Fibroblast of skin of right biceps (primary cell): ENCODE measurements at places on chromosomes 5 and 9.

GRCh38 chr5:115961381-115962238 is 665 bp upstream of the LVRN start:
- peak; percentile 41 for DNase-seq

GRCh38 chr5:73822278-73822988 is 196.4 kb downstream of the ARHGEF28 start:
- DNase-seq = peak; percentile 60

DNA sequence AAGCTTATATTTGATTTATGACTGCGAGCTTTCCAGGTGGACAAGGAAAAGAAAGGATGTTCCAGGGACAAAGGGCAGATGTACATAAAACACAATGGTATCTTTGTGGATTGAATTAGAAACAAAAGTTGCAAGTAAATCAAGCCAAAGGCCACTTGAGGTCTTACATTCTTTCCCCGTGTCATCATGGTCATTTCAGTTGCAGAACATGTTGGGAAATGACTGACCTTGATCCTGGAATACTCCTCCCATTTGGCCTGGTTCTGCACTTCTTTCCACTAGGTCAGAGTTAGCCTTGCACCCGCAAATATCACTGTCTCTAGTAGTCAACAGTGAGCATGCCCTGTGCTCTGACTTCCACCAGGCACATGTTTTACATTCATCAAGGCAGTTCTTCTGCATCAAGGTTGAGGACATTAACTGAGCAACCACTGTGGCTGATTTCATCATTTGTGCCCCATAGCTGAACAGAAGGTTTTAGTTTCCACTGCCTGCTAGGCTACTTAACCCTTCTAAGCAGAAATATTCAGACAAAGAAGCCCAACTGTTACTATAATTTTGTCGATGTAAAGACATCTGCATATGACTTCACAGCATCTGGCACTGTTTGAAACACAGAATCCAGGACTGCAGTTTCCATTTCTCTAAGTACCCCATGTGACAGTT is 1161.7 kb upstream of the DMAC1 start:
- peak; percentile 14 for DNase-seq

DNA sequence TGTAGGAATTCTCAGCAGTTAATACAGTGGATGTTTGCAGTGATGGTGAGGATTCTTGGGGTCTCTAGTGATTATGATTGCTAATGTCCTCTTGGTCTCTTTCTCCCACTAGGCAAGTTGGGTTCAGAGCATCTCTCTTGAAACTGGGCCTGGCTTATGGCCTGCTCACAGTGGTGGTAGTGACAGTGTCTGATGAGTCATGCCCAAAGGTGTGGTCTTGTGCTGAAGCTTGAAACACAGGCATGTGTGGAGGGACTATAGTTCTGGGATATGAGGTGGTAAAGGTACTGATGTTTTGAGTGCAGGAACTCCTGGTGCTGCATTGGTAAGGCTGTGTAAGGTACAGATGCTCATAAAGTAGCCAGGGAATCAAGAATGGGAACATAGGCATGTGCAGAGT is 231.1 kb downstream of the FAM170A start:
- DNase-seq = no peak

- DNase-seq = no peak
These were observed 44.7 kb downstream of the CDC14B start for GRCh38 chr9:96574931-96575351.

- no peak for DNase-seq
These were observed 2.0 kb downstream of the CTNNA1 start for GRCh38 chr5:138755084-138755748.

- no peak for DNase-seq
These were observed 71.2 kb downstream of the ZNF354C start for GRCh38 chr5:179131321-179131835.

GRCh38 chr9:134301387-134302129 is 24.7 kb upstream of the RXRA start:
- no peak for DNase-seq

GRCh38 chr5:147162740-147163139 is 72.1 kb upstream of the STK32A start:
- no peak for DNase-seq

DNA sequence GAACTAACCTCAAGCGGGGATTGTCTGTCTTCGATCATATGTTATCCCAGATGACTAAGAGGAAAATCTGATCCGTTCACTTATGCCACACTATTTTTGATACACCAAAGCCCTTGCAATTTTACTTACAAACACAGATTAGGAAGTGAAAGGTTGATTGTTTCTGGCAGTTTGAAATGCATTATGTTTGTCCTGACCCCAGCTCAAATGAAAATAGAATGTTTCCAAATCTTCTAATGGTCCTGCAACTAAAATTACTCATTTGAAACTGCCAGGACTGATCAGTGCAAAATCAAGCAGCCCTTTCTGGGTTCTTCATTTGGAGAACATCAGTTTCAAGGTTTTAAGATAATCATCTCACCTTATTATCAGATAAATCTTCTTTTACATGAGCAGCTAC is 696.7 kb upstream of the WWC1 start:
- DNase-seq = no peak

DNA sequence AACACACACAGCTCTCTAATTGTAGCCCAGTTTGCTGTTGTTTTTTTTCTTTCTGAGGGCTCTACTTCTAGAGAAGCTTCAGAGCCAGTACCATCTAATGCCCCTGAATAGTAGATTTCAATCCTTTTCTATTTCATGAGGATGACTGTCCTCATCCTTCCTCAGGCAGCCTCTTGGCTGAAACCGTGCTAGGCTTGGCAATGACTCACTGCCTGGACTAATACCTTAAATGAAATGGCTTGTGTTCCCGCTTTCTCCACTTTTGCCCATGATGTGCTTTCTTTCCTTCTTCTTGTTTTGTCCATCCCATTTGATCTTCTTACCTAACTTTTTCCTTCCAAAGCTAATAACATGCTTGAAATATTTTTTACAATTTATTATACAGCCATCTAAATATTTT is 80.1 kb downstream of the ITGA1 start:
- peak; percentile 37 for DNase-seq

- DNase-seq = no peak
These were observed 310.4 kb upstream of the TRPC7 start for GRCh38 chr5:136675769-136676168.

- no peak for DNase-seq
These were observed 21.2 kb downstream of the RASEF start for GRCh38 chr9:83041771-83042170.

DNA sequence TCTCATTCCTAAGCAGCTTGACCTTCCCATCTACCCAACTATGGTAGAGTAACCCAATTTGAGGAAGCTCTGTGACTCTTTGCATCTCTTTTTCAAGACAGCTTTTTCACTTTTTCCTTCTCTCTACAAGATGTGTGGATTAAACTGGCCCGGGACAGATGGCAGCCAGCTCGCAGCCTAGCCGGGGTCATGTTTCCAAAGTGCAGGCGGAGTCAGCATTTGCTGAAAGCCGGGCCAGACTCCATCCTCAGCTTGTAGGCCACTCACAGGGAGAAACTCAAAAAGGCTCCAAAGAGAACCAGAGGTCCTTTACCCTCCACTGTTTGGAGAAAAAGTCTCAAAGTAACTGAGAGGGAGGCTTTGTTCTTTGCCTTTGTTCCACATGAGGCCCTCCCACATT is 286.8 kb upstream of the PANK3 start:
- DNase-seq = peak; percentile 10

DNA sequence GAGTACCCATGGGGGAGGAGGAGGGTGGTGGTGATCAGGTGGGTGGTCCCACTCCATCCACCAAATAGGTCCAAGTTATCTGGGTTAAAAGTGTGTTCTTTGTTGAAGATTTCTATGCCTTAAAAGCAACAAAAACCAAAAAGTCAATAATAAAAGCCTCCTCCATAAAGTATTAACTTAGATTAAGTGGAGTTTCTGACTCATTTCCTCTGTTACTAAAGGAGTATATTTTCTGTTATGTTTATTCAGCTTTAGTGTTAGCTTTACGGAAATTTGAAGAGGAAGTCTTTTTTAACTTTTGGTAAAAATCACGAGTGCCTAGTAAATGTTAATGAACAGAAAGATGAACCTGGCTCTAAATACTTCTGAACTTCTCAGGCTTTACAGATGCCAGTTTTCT is 17.8 kb downstream of the FBXO38 start:
- peak; percentile 3 for DNase-seq

DNA sequence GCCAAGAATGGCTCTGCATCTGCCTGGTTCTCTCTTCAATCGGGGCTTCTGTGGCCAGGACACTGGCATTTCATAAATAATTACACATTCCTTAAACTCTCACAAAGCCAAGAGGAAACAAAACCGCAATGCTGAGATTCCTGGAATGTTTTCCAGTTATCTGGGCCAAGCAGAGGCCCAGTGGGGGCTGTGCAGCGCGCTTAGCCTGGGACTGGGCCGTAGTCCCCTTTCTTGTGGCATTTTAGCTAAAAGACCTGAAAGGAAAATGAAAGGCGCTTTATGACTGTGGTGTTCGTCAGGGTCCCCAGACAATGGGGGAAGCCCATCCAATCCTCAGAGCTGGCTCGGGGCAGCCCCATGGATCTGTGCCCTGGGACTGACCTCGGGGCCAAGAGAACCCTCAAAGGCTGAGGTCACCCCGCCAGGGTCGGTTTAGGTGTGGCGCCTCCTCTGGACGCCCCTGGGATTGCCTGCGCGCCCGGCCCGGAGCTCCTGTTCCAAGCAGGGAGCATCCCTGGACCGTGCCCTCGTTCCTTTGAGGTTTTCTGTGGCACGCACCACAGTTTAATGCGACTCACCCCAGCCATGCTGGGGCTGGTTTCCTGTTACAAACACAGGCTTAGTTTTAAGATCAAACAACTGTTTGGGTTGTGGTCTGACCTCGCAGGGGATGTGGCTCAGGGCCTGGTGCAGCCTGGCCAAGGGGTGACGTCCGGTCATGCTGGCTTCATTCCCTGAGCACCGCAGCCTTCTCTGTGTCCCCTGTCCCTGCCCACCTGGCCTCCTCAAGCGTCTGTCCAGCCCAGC is 51.5 kb upstream of the NKD2 start:
- DNase-seq = peak; percentile 95

GRCh38 chr5:139848508-139849100 is 53.0 kb downstream of the PSD2 start:
- no peak for DNase-seq

DNA sequence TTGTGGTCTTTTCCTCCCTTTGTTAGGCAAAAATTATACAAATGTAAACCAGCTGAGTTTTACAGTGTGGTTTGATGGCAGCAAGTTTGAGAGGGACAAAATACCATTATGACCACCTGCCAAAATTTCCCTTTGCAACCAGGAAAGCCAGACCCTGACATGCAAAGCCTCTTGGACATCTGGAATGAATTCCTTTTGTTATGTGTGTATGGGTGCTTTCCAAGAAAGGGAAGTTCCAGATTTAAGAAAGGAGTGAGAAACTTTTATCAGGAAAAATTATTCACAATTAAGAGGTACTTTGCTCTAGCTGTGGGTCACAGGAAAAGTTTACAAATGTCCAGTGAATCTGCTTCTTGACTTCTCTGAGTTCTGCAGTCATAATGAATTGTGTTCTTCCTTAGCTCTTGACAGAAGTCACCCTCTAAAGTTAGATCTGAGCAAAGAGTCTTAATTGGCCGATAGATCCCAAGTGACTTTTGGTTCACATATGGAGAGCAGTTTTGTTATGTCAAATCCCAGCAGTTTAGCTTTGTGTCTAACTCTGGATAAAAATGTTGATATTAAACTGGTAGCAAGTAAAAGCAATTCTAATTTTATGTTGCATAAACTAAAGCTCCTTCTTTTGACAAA is 295.9 kb upstream of the ZNF608 start:
- peak; percentile 64 for DNase-seq

DNA sequence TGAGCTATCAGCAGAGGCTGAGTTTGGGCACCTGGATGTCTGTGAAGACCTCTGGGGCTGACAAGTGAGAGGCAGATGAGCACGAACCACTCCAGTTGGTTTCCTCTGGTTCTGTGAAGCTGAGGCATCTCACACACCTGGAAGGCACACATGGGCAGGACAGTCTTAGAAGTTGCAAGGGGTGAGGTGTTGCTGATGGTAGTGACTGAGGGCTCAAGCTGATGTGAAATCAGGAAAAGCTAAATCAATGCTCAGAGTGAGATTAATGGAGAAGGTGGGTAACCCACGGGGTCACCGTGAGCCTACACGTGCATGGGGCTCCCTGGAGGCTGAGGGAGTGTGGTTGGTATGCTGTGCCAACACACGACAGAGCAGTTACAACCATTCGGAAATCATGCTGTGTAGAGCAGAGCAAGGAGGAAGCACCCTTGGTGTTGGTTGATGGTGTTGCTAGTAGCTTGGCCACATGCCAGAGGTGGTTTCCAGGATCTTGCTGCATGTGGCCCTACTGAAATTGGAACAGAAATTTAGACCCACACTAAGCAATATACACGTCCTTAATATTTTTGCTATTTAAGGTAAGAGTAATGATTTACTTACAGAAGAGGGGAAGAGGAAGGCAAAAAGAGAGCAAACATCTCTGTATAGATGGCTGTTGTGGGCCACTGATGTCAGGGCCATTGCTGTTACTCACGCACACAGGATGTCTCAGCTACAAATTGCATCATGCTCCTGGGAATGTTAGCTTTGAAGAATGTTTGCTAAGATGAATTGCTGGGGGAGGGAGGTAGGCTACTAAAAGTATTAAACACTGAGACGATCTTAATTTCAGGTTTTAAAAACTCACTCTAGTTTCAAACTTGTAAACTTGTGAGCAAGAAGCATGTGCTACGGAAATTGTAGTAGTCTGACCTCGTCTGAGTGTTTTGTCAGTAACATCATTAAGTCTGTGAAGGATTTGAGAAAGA is 170.5 kb downstream of the ARHGEF28 start:
- DNase-seq = peak; percentile 96

GRCh38 chr5:82754759-82755158 is 322.4 kb downstream of the TMEM167A start:
- DNase-seq = no peak

DNA sequence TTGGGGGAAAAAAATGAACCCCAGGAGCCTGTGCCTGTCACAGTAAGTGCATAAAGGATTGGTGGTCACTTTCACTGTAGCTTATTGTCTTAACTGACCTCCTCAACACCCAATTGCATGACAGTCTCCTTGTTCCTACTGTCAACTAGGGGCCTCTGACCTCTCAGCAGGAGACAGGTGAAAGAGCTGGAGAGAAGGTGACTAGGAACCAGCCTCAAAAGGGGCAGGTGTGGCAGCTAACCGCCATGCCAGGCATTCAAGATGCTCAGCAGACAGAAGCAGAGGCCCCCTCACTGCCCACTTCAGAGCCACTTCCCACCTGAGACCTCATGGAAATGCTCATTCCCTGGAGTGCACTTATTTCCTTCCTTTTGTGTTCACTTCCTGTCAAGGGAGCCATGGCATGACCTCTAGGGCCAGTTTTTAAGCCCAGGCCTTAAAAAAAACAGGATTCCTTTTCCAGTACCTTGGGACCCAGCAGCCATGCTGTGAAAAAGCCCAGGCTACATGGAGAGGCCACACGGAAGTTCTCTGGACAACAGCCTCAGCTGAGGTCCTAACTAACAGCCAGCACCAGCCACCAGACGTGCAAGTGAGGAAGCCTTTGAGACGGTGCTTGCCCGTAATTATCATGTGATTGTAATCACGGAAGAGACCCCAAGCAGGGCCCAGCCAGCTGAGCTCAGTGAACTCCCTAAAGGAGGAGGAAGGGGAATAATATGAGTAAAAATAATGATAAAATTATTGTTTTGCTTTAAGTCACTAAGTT is 74.9 kb downstream of the NSUN2 start:
- DNase-seq = no peak
